Stimulated activated CD8-positive, alpha-beta memory T cell treated with anti-CD3 and anti-CD28 coated beads, Interleukin-15, amount 100 ng/mL, for 1 hour (primary cell): ENCODE measurements at places on chromosomes 11 and 22.

- DNase-seq = no peak
These were observed 71.3 kb upstream of the FGF3 start for GRCh38 chr11:69890476-69890875.

DNA sequence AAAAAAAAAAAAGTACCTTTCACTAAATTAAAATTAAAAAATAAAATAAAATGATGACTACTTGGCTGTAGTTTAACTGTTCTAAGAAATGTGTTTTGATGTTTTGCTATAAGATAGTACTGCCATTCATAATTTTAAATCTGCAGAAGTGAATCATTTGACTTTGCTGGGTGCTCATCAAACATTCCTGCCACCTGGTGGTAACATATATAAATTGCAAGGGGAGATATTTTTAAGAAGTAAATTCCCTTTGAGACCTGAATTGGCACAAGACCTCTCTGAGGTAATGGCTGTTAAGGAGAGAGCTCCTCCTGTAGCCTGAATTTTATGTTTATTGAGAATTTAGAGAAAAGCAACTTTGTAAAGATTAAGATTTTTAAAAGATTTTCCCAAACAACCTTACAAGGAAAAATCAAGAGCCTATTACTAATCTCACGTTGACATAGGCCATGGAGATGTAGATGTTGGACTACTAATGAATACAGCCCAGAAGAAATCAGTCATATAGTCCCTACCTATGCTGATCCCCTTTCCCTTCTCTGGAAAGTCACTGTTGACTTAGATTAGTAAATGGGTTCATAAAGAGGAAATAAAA lies 11.9 kb upstream of the NARS2 start:
- no peak for DNase-seq

- DNase-seq = no peak
These were observed 19.3 kb upstream of the TMPRSS5 start for GRCh38 chr11:113725407-113725806.

- DNase-seq = no peak
These were observed 38.5 kb upstream of the TCF20 start for GRCh38 chr22:42308892-42309468.

GRCh38 chr11:75498556-75499255 lies 27.0 kb downstream of the GDPD5 start:
- no peak for DNase-seq

- DNase-seq = no peak
These were observed 3.4 kb downstream of the SLC17A6 start for GRCh38 chr11:22341588-22341931.

DNA sequence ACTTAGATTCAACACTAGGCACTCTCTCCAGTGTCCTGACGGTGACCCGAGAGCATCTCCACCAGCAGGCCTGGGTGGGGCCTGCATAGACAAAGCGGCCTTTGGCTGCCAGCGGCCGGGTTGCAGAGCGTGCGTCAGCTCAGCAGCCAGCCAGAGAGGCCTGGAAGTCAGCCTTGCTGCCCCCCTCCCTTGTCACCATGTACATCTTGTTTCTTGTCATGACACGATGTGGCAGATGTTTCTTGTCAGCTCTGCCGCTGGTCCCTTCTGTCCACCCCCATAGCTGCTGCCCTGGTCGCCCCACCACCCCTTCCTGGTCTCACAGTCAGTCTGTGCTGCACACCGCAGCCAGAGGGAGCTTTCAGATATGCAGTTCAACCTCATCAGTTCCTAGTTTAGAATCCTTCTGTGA lies 33.1 kb upstream of the CBX7 start:
- DNase-seq = no peak

- DNase-seq = no peak
These were observed 76.7 kb upstream of the WNT11 start for GRCh38 chr11:76282811-76283595.

GRCh38 chr11:93532281-93532789 lies 10.9 kb downstream of the SMCO4 start:
- no peak for DNase-seq

DNA sequence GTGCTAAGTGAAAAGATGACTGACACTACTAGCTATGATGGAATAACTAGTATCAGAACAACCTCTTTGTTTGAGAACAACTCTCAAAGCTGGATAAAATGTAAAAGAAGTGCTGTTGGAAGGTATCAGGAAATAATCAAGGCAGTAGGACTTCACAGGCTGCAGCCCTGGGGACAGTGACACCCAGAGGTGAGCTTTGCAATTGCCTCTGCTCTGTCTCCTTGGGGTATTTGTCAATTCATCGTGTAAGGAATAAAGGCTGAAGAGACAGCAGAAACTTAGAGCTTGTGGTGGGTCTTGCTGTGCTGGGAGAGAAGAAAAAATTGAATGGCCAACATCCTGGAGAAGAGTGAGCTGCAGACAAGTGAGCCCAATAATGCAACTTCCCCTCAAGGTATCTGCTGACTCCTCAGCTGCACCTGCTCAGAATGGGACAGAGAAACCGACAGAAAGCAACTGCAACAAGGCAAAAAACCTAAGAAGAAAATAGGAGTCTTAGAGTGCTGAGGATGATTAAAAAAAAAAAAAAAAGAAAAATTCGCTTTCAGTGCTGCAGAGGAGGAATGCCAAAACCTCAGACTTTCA lies 141.1 kb downstream of the RCN1 start:
- no peak for DNase-seq

DNA sequence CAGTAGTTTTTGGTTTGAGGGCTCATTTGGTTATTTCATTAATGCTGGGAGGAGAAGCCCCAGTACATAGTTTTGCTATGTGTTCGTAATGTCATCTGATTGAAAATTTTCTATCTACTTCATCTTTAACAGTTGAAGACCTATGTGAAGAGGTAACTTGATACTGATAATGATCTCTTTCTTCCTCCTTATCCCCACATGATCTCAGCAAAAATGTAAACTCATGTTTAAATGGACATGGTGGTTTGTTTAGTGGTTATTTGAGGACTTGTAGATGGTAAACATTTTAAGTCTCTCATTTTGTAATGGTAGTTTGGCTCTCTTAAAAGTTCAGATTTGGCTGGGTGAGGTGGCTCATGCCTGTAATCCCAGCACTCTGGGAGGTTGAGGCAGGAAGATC lies 53.7 kb upstream of the SPTBN2 start:
- no peak for DNase-seq

- DNase-seq = no peak
These were observed 84.4 kb downstream of the DENND5A start for GRCh38 chr11:9180784-9181183.

GRCh38 chr11:122242731-122243130 lies 126.7 kb upstream of the BLID start:
- DNase-seq = no peak

DNA sequence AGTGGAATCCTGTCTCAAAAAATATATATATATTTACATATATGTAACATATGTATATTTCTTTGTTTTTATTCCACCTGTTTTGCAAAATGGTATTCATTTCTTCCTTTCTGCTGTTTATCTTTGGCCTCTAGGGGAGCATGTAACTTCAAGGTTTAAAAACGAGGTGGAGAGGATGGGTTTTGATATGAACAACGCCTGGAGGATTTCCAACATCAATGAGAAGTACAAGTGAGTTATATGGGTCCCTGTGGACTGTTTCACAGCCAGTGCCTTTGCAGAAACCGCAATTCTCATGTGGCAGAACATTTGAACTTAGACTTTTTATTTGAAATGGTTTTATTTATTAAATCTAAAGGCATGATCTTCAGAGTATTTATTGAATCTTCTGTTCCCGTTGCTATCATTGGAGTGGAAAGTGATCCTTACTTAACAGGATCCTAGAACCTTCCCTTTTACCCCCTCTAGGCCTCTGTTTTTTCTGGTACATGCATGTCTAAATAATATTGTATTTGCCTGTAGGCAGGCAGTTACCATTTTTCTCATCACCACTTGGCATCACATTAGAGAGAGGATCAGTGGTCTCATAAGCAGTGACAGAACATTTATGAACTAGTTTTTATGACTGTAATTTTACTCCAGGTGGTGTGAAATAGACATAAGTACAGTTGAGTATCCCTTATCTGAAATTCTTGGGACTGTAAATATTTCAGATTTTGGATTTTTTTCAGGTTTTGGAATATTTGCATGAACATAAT lies 81.5 kb upstream of the HORMAD2 start:
- DNase-seq = no peak

GRCh38 chr11:92396133-92396532 lies 171.5 kb downstream of the FAT3 start:
- no peak for DNase-seq

GRCh38 chr22:27650985-27651384 lies 150.6 kb downstream of the MN1 start:
- no peak for DNase-seq

DNA sequence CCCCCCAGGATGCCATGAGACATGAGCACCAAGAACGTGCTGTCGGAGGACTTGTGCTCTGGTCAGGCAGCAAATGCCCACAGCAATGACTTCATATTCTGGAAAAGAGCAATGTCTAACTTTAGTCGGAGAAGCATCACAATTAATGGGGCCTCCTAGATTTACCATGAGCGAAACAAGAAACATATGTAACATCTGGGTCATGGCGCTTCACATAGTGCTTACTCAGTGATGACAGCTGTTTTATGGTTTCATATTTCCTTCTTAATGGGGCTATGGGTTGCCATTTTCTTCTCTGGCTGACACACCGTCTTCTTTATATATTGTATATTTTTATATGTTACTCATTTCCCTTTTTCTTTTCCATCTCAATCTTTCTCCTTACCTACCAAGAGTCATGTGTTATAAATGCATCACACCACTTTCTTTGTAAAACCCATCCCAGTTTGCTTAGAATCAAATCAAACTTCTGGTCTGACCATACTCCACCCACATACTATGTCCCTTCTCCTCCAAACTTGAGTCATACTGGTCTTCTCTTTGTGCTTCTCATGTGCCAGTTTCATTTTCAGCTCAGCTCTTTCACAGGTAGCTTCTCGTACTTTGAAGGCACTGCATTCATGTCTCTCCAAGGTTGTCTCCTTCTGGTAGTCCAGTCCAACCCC lies 9.4 kb upstream of the CASP12 start:
- DNase-seq = no peak

- DNase-seq = no peak
These were observed 95.6 kb downstream of the RASSF10 start for GRCh38 chr11:13104619-13105236.

DNA sequence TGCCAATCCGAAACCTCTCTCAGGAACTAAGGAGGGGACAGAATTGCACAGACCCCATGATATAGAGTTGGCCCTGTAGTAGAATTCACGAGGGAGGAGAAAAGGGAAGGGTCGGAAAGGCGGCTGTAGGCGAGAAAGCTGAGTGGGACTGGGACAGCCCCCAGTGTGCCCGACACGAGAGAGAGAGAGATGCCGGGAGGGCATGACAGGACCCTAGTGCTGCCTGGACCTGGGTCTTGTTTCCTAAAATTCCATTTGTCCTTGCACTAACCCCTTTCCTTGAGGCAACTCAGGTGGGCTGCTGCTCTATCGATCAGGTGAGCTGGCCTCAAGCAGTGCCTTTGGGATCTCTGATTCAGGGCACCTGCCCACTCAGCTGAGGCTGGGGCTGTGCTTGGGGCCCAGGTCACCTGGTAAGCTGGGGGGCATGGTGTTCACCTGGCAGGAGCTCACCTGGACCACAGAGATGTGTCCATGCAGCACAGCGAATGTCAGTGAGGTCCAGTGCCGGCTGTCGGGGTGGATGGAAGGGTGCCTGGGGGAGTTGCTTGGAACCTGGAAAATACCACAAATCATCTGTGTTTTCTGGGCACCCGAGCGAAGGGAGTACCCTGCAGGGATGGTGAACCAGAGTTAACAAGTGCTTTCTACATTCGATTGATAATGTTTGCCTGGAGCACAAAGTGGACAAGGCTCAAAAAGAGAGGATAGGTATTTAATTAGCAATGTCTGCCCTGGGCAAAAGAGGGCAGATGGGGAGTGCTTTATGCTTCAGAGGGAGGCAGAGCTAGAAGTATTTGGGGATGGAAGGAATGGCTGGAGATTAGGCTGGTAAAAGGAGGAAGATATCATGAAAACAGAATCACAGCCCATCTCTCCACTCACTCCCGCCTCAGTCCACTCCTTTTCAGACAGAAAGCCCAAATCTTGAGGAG lies 61.6 kb downstream of the NAT10 start:
- DNase-seq = no peak

GRCh38 chr22:35629406-35630216 lies 12.5 kb upstream of the MB start:
- DNase-seq = peak; percentile 7

DNA sequence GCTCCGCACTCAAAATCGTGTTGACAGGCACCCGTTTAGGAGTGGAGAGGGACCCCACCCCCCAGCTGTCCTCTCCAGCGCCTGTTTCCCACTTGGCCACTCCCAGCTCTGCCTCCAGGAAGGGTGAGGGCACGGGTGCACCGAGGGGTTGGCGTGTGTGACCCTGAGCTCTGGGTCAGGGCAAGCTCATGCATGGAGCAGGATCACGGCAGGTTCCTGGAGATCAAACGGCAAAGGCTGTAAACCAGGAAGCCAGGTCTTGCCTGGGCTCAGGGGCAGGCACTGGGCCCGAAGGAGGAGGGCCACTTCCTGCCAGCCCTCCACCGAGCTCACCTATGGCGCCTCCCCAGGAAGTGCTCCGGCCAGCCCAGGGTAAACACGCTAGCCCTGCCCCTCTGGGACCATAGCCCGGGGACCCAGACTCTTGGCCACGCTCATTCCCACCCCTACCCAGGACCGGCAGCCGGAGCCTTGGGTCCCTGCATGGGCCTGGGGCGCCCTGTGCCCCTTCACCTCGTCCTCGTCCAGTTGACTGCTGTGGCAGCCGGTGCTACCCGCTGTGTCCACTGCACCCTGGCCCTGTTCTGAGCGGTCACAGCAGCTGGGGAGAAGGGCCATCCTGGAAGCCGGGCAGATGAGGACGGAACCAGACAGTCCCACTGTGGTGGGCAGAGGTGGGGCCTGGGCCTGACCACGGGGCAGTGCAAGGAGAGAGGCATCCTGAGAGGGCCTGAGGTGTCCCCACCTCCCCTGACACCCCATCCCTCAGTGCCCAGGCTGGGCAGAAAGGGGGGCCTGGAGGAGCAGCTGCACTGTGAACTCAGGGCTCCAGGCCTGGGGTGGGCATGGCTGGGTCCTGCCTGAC lies 1.0 kb upstream of the EPS8L2 start:
- DNase-seq = no peak
